ENCODE measurements at places on chromosomes 11 and 22.

- no peak for DNase-seq
Observed at GRCh38 chr11:61347916-61348461, 13.7 kb downstream of the CYB561A3 start.

- no peak for DNase-seq
Observed at GRCh38 chr11:83007909-83008580, 63.7 kb downstream of the RAB30 start.

DNA sequence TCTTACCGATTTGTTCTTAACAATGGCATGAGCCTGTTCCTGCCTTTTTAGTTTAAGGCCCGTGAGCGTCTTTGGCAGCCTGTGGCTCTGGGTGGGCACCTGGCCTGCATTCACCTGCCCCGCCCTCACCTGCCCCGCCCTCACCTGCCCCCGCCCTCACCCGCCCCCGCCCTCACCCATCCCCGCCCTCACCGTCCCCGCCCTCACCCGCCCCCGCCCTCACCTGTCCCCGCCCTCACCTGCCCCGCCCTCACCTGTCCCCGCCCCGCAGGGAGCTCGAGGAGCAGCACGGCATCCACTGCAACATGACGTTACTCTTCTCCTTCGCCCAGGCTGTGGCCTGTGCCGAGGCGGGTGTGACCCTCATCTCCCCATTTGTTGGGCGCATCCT is 14.2 kb downstream of the GATD1 start:
- DNase-seq: no peak

DNA sequence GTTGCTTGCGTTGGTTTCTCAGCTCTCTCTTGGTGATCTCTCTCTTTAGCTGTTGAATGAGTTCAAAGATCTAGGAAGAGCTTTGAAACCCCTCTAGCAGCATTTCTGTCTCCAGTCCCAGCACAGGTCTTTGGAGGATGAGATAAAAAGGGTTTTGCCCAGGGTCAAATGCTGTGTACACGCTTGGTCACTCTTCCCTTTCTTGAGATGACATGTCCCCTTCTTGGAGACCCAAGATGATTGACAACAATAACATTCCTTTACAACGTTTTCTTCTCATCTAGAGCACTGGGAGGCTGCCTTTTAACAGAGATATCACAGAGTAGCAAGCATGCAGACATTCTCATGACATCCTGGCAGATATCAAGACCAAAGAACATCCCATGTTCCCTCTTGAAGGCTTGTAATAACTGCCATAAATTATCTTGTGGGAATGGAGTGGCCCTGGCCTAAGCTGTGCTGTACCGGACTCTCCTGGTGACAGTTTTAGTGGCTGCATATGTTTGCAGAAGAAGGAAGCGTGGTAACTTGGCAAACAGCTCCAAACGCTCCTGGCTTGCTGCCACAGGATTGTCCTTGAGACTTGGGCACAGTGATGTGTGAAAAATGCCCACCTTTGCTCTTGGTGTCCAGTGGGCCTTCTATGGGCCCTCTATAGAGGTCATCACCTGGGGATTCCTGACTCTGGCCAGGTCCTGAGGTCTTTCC is 107.8 kb downstream of the PTPRJ start:
- no peak for DNase-seq

DNA sequence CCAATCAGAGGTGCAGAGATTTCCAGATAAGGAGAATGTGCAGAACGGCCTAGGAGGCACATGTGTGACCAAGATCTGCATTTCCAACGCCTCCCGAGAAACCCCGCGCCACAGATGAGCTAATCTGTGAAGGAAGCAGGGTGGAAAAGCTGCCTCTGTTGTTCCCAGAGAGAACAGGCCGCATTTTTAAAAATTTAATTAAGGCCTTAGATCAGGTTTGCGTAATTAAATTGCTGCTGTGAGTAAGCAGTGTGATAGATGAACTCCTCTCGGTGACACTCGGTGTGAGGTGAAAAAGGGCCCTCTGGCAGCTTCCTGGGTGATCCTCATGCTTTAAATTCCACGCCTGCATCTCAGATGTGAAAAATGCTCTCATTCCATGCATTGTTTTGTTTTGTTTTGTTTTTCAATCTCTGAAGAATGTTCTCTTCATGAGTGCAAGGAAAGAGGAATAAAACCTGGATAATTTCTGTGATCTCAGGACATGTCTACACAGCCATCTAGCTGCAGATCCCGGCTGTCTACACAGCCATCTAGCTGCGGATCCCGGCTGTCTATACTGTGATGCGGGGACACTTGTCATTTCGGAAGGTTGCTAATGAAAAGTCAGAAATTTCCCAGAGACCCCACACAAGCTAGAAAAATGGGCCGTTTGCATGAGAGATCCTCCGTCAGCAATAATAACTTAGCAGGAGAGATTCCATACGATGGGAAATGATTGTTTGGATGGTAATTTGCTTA is 1398.9 kb downstream of the BRD1 start:
- DNase-seq: no peak

GRCh38 chr22:38230108-38230825 is 28.5 kb downstream of the MAFF start:
- no peak for DNase-seq

DNA sequence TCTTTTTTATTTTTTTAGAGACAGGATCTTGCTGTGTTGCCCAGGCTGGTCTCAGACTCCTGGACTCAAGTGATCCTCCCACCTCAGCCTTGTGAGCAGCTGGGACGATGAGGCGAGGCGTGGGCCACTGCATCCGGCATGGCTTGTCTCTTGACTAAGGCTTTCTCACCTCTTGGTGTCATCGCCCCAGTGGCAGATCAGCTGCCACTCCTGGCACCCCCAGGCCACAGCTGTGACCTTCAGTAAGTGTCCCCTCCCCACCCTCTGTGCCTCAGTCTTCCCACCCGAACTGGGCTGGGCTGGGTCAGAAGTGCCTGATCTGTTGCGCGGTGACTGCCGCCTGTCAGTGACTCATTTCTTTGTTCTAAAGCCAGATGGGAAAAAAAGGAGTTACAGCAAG is 3.6 kb downstream of the SYNGR1 start:
- DNase-seq: no peak

GRCh38 chr11:15764326-15764725 is 592.0 kb downstream of the SOX6 start:
- DNase-seq: no peak
